NCI-H1694 (cell line): ENCODE measurements at places on chromosomes 7 and 10.

DNA sequence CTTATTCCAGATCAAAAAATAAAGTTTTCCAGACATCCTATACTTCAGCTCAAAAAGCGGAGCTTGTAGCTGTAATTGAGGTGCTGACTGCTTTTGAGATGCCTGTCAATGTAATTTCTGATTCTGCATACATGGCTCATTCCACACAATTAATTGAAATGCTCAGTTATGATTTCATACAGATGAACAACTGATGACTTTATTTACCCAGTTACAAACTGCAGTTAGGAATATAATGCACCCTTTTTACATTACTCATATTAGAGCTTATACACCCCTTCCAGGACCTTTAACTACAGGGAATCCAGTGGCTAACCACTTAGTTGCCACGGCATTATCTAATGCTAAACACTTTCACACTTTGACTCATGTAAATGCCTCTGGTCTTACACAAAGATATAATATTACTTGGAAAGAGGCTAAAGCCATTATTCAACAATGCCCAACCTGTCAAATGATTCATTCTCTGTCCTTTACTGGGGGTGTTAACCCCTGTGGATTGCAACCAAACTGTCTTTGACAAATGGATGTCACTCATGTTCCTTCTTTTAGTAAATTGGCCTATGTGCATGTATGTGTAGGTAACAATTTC, 147.3 kb downstream of the ZNF33B start:
- DNase-seq, result no peak

DNA sequence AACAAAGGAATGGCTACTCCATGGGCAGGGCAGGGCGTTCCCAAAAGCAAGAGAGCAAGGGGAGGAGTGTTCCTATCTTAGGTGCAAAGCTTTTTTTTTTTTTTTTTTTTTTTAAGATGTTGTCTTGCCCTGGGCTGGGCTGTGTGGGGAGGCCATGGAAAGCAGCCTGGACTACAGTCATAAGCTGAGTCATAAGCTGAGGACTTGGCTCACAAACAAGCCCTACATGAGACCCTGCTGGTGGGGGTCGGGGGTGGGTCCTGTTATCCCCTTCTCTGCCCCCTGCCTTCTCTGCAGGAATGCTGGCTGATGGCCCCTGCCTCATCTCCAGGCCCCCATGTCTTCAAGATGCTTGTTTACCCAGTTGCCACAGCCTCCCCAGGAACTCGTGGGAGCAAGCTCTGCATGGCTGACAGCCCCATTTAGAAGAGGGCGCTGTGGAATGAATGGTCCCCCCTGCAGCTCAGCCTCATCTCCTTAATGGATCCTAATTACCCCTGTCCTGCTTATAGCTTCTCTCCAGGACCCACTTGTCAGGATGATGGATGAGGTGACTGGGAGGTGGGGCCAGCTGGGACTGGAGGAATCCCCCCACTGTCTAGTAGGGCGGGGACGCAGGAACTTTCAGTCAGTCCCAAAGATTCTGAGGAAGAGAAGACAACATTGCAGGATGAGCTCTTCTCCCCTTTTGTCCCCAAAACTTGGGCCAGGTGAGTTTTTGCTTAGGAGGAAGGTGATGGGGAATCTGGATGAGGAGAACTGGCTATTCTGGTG, 340.8 kb upstream of the PODXL start:
- no peak for DNase-seq

GRCh38 chr7:144527051-144527471, 123.6 kb upstream of the NOBOX start:
- no peak for DNase-seq

GRCh38 chr10:95389176-95389575, 98.4 kb upstream of the PDLIM1 start:
- DNase-seq, result no peak

GRCh38 chr10:109933984-109934565, 10.8 kb upstream of the XPNPEP1 start:
- DNase-seq, result no peak

DNA sequence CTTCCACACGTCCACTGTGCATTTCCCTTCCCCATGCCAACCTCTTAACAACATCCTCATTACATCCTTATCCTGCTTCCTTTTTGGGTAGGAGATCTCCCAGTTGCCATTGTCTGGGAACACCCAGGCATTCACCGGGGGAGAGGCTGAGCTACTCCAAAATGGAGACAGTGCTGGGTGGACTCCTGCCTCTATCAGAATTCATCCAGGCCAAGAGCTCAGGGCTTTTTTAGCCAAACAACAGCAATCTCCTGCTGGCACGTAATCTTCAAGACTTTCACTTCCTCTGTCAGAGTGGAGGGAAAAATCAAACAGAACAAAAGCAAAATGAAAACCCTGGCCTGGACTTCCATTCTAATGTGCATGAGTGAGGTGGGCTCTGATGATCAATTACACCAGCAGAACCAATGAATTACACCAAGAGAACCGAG, 245.0 kb downstream of the PRPF18 start:
- no peak for DNase-seq

DNA sequence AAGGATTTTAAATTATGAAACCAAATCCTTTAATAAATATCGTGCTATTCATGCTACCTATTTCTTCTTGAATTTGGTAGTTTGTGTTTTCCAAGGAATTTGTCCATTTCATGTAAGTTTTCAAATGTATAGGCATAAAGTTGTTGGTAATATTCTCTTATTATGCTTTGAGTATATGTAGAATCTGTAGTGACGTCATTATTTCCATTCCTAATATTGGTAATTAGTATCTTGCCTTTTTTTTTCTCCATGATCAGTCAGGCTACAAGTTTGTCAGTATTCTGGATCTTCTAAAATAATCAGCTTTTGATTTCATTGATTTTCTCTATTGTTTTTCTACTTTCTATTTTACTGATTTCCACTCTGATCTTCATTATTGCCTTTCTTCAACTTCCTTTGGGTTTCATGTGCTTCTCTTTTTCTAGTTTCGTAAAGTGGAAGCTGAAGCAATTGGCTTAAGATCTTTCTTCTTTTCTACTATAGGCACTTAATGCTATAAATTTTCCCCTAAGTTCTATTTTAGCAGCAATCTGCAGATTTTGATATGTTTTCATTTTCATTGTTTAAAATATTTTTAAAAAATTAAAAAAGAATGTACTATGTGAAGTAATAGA, 156.5 kb upstream of the HDAC9 start:
- no peak for DNase-seq

DNA sequence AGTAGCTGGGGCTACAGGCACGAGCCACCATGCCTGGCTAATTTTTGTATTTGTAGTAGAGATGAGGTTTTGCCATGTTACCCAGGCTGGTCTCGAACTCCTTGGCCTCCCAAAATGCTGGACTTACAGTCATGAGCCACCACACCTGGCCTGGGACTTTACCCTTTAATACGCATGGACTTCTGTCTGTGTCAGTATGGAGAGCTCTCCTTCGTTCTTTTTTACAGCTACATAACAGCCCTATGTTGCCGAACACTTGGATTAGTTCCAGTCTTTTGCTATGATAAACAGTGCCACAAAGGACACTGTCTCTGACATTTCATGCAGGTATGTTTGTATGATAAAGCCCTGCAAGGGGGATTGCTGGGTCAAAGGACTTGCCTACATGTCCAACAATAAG, 10.9 kb upstream of the OAT start:
- DNase-seq, result no peak

- no peak for DNase-seq
Measured at GRCh38 chr10:97713826-97714400, 383 bp downstream of the MARVELD1 start.

- no peak for DNase-seq
Measured at GRCh38 chr10:103149991-103150622, 43.0 kb downstream of the NT5C2 start.

DNA sequence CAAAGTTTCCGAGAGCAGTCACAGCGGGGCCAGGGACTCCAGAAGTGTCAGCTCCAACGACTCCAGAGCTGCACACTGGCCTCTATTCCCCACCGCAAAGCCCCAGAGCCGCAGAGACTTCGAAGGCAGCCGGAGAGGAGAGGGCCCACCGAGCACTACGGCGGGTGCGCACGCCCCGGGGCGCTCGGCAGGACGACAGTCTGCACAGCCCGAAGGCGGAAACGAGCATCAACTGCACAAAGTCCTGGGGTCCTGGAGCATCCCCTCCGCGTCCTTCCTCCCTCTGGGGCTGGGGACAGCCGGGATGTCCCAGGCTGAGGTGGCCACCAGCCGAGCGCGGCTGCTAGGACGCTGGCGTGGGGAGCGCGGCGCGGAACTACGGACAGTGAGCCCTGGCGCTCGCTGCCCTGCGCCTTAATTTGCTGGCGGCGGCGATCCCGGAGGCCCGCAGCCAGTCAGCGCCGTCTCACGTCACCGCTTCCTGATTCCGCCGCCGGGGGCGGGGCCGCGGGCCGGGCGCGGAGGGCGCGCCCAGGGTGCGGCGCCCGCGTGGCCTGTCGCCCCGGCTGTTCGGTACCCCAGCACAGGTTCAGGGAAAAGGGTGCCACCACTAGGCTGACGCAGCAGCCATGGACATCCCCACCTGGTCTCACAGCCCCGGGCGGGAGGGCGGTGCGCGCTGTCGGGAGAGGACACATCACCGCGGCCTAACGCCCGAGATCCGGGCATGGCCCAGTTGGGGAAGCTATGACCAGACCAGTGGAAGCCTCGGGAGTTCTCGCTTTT, at the start of gene TBX20:
Gene TBX20, minus strand, starts transcription at position 391 of the 786 bp plus-strand sequence. CDS start 480 bp downstream, outside the sequence.
- no peak for DNase-seq

DNA sequence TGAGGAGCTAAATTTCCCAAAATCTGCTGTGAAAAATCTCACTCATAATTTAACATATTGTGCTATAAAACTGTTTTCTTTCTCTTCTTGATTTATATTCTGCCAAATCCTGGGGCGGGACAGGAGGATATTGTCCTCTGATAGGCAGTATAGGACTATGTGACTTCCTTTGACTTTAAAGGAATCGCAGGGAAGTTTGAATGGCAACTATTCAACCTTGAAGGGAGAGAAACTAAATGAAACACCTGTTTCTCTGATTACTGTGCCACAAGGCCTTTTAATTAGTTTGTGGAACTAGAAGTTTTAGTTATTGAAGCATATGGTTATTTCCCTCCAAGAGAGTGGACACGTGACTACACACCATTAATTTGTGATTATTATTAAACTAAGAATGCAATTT, 607.4 kb downstream of the GATA3 start:
- DNase-seq, result no peak

DNA sequence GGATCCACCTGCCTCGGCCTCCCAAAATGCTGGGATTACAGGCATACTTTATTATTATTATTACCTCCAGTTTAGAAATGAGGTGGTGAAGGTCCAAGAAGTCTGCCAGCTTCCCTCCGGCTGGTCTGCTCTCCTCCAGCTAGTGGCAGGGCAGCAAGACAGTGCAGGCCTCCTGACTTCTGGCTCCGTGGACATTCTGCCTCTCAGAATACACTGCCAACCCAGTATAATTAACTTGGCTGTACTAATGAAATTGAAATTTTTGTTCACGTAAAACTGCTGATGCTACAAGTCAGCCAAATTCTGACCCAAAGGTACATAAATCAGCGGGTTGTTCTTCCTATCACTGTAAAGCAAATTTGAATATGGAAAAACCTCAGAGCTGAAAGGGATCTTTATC, 7.6 kb upstream of the PDE1C start:
- no peak for DNase-seq

GRCh38 chr7:122262246-122262645, 42.3 kb downstream of the FEZF1 start:
- no peak for DNase-seq

DNA sequence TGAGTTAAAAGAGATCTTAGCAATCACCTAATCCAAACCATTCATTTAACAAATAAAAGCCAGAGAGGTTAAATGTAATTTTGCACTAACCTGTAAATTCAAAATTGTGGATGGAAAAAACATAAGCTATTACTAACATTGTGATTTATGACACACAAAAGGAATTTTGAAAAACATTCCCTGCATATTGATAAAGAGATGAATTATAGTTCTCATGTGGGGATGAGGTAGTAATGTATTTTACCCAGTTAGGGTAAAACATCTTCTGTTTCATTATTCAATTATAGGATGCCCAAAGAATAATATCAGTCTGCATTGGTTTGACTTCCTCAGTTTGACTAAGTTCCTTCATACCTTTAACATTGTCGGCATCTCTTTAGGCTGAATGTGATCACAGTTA, 561.3 kb downstream of the PHTF2 start:
- DNase-seq, result no peak

DNA sequence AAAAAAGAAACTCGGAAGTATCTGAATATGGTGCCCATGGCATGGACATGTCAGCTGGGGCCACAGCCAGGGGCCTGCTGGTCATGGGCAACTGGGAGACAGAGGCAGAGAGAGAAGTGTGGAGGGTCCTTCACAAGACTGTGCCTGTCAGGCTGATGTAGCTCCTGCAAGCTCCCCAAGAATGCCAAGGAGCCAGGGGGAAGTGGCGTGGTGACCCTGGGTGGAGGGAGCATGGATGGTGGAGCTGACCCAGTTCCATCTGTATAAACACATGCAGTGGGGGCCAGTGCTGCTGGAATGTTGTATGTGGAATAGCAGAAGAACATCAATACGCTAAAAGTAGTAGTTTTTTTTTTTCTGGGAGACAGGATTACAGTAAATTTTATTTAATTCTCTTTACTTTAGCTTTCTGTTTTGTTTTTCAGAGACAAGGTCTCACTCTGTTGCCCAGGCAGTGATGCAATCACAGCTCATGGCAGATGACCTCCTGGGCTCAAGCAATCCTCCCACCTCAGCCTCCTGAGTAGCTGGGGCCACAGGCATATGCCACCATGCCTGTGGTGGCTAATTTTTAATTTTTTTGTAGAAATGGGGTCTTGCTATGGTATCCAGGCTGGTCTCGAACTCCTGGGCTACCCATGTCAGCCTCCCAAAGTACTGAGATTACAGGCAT, 10.5 kb upstream of the ZMIZ2 start:
- DNase-seq, result no peak

DNA sequence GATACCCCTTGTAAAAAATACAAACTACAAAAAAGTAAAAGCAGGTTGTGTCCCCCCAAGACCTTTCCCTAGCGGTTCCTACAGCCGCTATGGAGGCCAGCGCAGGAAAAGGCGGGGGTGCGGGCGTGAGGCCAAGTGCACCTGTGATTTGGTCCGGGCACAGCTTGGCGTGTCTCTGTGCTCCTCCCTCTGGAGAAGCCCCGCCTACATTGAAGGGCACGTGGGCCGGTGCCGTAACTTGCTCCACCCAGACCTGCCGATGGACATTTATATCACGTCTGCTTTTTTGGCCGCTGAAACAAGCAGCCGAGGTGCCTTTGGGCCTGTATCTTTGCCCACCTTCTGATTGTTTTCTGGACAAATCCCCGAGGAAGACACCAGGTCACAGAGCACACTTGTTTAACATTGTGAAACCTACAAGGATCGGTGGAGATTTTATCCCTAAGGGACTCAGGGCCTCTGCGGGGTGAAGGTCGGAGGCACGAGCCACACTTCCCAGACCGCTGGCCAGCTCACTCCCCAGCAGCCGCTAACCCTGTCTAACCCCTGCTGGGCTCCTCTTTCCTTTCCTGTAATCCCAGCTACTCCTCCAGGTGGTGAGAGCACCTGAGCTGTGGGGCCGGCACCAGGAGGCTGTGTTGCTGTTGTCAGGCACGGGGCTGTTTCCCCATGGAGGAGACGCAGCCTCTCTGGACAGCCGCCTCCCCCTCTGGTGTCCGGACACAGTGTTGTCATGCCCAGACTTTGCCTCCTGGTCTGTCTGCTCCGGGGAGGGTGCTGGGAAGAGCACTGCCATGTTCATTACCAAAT, 18.8 kb upstream of the INPP5A start:
- DNase-seq, result no peak
